ENCODE measurements at places on chromosomes 6 and 20.

DNA sequence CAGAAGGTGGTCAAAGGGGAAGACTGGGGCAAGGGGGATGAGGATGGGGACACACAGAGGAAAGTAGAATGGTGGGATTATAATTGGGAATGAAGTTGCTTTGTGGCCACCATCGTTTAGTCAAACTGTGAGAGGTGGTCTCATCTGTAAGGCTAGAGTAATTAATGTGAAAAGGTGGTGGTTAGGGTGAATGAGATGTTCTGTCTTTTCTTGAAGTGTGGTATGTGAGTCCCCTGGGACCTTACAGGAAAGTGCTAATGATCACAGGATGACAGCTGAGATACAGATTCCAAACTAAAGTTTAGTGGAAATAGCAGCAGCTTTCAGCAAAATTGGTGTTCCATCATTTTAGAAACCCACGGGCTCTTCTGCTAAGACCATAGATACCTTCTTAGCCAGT, 10.7 kb downstream of the ZFAND3 start:
- no peak for DNase-seq

- DNase-seq: no peak
These were observed 21.1 kb upstream of the MTHFD1L start for GRCh38 chr6:150844371-150844770.

DNA sequence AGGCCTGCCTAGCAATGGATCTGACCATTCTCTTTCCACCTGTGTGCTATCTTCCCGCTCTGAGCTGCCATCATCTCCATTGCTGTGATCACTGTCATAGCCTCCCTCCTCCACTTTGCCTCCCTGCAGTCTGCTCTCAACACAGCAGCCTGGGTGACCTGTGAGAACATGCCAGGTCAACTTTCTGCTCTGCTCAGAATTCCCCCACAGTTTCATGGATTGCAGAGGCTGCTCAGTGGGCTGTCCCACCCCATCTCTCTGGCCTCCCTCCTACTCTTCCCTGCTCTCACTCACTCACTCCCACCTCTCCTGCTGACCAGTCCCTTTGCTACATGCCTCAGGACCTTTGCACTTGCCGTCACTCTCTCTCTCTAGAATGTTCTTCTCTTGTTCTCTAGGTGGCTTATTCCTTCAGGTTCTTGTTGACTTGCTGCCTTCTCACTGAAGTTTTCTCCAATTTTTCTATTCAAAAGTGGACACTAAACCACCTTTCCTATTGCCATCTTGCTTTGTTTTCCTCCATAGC, 159.9 kb downstream of the CD83 start:
- DNase-seq: no peak

DNA sequence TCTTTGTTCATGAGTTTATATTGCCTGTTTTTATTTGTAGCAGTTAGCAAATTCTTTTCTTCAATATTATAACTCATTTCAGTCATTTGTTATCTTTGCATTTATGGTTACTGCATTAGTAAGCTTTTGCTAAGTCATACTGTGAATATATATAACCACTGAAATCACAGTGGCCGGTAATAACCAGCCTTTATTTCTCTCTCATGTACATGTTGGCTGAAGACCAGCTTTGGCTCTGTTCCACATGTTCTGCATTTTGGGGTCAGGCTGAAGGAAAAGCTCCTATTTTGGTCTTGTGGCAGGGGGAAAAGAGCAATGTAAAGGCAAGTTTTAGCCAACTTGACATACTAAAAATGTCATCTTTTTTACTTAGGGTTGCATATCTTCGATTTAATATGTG, 276.3 kb downstream of the BCKDHB start:
- peak; percentile 63 for DNase-seq

- DNase-seq: no peak
These were observed 197.6 kb downstream of the PRL start for GRCh38 chr6:22099231-22099630.

DNA sequence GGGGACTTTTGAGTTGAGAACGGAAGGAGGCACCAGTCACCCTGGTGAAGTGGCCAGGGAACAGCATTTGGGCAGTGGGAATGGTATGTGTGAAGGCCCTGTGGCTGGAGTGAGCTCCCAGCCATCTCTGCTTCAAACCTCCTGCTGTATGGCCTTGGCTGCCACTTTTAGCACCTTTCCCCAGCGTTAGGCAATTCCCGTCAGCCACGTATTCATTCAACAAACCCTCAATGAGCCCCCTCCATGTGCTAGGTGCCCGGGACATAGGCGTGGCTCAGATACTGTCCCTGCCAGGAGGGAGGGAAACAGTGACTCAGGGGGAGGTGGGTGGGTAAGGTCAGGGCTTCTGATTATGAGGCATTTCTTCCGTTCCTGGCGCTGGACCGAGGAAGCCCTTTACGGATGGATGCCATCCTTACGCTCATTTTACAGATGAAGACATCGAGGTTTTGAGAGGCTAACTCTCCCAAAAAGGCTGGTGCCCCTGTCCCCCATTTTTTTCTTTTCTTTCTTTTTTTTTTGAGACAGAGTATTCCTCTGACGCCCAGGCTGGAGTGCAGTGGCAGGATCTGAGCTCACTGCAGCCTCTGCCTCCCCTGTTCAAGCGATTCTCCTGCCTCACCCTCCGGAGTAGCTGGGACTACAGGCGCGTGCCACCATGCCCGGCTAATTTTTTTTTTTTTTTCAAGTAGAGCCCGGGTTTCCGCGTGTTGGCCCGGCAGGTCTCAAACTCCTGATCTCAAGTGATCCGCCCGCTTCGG, 37.5 kb downstream of the SRC start:
- DNase-seq: no peak

DNA sequence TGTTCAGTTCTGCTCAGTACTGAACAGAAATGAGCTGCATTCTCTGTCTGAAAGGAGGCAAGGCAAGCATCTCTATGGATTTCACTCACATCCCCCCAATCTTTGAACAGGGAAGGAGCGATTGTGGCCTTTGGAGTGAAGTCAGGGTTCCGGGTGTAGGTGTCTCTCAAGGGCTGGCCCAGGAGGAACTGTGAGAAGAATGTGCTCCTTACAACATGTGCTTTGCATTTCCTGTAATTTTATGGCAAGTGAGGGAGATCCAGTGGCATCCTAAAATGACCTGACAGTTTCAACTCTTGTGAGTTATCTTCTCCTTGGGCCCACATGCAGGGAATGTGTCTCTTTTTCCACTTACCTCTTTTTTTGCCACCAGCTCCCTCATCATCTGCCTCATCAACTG, 63.0 kb upstream of the RIN2 start:
- DNase-seq: no peak
